ENCODE measurements at places on chromosomes 7 and 10.

DNA sequence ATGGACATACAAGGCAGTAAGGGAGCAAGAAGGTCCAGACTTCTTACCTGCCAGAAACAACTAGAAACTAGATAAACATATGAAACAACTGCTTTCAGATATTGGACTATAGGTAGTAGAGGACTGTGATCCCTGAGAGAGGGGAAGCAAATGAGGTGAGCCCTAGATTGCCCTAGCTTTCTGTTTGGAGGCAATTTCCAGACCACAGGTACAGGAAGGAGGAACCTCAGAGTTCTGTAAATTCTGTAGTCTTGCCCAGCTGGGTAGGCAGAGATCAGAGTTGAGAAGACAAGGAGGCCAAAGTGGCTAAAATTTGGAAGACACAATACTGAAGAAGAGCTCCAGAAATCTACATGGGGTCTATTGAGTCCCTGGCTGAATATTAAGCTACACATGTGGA is 21.0 kb downstream of the CDK6 start:
- DNase-seq, result no peak

DNA sequence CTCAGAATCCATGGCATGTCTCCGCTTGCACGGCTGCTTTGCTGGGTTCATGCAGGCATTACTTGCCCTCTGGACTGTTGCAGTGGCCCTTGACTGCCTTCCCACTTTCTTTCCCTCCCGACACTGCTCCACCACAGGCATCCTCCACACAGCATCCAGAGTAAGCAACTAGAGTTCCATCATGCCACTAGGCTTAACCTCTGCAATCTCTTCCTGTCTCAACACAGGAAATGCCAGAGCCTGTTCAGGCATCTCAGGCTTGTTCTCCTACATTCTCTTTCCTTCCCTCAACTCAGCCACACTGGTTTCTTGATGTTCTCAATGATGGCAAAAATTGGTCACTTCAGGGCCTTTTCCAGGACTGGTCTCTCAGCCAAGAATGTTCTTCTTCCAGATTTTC is 284.5 kb upstream of the KLF6 start:
- DNase-seq, result no peak

DNA sequence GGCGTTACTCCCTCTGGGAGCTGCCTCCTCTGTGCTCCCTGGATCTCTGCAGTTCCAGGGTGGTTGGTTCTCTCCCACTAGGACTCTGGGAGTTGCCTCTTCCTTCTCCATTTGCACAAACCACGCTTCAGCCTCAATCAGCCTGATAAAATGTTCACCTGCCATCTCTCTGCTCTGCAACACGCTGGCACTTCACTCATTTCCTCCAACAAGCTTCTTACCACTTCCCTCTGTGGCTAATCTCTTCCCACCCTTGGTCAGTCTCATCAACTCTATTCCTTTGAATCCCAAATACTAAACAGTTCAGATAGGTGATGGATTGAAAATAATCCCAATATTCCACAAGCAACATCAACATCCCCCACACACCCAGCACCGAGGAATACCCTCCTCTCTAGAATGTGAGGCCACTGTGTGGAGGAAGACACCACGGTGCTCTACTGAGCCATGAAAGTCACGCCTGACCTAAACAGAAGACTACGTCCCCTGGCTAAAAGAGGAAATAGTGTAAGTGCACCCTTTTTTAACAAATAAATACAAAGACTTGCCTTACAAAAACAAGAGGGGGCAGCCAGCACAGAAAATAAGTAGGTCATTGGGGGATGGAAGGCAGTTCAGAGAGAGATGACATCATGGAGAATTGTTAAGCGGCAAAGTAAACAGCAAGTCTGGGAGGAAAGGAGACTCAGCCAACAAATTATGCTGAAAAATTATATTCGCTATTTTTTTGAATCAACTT is 1.9 kb upstream of the FAM170B start:
- no peak for DNase-seq

DNA sequence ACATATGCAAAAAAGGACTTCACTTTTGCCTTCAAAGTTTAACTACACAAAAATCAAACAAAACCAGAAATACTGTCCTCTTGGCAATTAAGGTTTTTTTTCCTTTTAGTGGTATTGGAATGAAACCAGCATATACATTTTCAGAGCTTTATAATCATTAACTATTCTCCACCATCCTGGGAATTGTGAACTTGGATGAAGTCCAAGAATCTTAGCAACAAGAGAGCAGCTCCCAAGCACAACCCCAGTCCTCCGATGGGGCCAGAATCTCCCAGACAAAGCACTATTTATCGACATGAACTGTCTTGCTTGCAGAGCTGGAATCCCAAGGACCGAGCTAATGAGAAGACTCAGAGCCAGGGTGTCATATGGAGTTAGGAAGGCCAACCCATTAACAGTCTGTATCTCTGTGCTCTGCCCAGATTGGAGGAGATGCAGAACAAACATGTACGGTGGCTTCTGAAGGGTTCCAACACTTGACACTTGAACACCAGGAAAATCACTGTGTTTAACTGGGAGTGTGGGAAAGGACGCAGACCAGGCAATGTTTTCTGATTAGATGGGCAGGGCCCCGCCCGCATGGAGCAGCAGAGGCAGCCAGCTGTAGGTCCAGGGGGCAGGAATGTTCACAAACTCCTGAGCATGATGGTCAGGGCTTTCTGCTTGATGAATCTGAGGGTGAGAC is 35.5 kb downstream of the PPP1R3C start:
- no peak for DNase-seq

- no peak for DNase-seq
Measured at GRCh38 chr10:82020999-82021398, 146.0 kb downstream of the NRG3 start.

DNA sequence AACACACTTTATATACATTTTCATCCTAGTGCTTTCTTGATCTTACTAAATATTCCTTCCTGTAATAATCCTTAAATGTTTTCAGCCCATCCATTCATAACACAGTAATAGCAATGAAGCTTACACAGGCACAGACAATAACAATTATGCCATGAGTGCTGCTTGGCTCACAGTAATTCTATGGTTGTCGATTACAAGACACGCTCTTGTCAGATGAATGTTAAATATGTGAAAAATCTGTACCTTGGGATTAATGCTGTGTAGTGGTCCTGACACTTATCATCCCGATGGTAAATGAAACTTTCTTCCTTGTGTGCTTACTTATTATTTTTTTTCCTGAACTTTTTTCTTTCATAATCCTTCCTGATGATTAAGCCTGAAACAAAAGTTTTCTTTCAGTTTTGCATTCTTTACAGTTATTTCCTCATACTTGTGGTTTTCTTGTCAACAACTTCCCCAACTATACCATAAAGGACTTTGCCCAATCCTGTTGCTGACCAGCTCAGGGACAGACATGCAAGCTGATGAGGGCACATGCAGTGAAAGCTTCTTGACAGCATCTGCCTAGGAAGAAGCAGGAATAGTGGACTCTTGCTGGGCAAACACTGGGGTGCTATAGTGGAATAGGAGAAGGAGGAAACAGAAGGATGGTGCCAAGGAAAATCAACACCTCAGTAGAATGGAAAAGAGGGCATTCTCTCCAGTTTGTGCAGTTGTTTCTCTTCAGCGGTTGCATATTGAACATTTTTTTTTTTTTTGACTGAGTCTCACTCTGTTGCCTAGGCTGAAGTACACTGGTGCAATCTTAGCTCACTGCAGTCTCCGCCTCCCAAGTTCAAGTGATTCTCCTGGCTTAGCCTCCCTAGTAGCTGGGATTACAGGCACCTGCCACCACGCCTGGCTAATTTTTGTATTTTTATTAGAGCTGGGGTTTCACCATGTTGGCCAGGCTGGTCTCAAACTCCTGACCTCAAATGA is 6.7 kb upstream of the MGAM2 start:
- DNase-seq, result no peak

Measured in neural crest cell (in vitro differentiated cells).